NCI-H1694 (cell line): ENCODE measurements at places on chromosomes 1 and 21.

- no peak for DNase-seq
These were observed 6.3 kb downstream of the KLHL21 start for GRCh38 chr1:6596351-6596750.

- DNase-seq, result no peak
These were observed 49.0 kb upstream of the ACOT11 start for GRCh38 chr1:54499097-54499359.

GRCh38 chr1:48916130-48917069 lies 139.7 kb upstream of the BEND5 start:
- DNase-seq, result peak; percentile 76

GRCh38 chr1:10675813-10676212 lies 120.6 kb downstream of the CASZ1 start:
- DNase-seq, result no peak

DNA sequence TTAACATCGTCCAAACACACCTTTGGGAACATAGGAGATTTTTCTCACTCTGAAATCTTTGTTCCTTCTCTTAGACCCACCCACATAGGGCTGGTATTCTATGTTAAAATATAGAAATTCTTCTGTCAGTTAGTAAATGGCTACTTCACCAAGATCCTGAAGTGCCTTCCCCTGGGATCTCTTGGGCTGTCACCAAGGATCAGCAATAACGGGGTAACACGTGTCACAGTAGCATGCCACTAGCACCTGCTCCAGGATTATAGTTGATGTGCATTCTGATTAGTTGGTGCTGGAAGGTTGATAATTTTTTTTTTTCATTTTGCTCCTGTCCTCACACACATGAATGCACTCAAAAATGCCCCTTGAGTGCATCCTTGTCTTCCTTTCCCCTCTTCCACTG lies 298.7 kb downstream of the NTNG1 start:
- DNase-seq, result no peak

- DNase-seq, result no peak
These were observed 11.0 kb downstream of the DNM3 start for GRCh38 chr1:171852272-171852671.

DNA sequence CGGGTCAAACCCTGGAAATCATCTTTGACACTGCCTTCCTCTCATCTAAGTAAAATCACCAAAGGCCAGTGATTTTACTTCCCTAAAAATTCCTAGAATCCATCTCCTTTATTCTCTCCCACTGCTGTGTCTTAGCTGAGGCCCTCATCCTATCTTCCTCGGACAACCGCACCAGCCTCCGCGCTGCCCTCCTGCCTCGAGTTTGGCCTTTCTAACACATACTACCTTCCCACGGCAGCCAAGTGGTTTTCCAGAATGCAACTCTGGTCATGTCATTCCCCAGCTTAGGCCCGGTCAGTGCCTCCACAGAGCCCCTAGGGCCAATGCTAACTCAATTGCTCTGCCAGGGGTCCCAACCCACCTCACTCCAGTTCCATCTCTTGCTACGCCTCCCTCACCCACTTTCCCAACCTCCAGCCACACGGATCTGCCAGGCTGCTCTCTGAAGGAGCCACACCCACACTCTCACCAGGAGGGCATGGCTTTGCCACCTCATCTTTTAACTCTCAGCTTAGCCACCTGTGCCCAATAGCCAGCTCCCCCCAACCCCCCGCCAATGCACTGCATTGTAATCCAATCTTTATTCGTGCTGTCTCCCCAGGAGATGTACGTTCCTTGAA lies 6.8 kb downstream of the TMEM9 start:
- DNase-seq, result no peak

GRCh38 chr1:30706528-30706927 lies 16.9 kb downstream of the MATN1 start:
- no peak for DNase-seq

DNA sequence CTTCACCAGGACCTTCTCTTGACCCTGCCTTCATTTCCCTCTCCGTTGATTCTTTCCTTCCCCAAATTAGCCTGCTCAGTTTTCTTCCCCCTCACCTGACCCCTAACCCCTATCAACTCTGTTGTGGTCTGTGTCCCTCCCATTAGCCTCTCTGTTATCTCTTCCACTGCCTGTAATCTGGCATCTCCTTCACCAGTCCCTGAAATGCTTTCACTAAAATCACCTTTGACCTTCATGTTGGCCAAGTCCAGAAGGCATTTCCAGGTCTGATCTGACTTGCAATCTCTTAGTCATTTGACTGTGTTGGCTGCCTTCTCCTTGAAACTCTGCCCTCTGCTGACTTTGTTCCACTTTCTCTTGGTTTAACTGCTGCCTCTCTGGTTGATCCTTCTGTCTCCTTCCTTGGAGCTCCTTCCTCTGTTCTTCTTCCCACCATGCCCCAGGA lies 28.2 kb downstream of the ATP8B2 start:
- no peak for DNase-seq

DNA sequence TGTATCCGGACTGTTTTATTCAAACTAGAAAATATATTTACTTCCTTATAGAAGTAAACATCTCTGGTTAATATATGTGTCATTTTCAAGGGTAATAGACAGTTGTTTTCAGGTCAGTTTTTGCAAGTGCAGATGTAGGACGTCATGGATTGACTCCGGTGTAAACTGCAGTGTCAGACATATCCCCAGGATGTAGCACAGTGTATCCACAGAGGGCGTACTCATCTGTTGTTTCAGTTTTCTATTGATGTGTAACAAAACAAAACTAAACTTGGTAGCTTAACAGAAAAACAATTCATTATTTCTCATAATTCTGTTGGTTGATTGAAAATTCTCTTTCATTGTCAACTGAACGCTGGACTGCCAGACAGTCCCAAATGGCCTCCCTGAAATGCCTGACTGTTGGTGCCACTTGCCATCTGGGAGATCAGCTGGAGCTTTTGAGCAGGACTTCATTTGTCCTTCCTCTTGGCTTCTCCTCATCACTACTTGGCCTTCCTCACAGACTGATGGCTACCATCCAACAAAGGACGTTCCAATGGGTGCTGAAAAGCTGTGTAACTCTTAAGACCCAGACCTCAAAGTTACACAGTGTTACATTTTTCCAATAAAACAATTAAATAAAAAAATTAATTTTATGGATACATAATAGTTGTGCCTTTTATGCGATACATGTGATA lies 181.6 kb downstream of the NCAM2 start:
- no peak for DNase-seq

DNA sequence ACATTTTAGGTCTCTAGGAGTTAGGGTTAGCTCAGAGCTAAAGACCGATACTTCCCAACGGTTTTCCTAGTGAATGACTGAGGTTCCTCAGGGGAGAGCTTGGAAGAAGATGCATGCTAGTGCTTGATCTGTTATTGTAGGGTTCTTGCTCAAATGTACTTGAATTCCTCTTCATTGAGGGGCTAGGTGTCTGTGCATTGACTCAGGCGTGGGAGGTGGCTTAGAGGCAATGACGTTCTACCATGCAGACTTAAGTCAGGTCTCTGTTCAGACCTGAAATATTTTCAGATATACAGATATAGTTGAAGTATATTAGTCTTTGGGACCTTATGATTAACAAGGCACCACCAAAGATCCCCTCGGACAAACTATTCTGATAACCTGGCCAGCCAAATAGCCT lies 23.5 kb downstream of the S100A10 start:
- DNase-seq, result no peak

DNA sequence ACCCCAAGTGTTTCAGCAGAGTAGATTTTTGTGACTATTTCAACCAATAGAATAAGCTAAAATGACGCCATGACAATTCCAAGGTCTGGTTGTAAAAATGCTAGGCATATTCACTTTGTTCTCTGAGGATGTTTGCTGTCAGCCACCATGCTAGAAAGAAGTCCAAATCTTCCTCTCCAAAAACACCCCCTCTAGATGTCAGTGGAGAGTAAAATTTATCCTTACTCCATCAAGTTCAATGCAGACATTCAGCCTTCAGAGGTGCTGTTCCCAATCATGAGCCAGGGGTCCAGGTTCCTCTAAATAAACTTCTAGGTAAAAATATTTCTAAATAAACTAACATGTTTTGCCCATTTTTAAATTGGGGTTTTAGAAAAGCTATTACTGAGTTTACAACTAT lies 395.4 kb upstream of the ADAMTS5 start:
- DNase-seq, result no peak

DNA sequence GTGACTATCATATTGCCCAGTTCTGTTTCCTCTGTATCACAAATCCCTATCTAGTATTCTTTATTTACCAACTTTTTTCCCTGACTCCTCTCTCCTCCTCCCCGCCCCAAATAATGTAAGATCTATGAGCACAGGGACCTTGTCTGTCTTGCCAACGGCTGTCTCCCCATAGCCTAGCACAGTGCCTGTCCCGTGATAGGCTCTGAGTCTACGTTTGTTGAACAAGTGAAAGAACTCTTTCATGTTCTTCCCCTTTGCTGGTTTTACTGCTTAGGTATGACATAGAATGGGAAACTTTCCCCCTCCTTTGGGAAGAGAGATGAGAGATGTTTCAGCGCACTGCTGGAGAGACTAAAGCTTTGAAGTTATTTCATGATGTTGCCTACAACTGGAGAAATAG lies 367.0 kb downstream of the PRDM2 start:
- DNase-seq, result no peak

DNA sequence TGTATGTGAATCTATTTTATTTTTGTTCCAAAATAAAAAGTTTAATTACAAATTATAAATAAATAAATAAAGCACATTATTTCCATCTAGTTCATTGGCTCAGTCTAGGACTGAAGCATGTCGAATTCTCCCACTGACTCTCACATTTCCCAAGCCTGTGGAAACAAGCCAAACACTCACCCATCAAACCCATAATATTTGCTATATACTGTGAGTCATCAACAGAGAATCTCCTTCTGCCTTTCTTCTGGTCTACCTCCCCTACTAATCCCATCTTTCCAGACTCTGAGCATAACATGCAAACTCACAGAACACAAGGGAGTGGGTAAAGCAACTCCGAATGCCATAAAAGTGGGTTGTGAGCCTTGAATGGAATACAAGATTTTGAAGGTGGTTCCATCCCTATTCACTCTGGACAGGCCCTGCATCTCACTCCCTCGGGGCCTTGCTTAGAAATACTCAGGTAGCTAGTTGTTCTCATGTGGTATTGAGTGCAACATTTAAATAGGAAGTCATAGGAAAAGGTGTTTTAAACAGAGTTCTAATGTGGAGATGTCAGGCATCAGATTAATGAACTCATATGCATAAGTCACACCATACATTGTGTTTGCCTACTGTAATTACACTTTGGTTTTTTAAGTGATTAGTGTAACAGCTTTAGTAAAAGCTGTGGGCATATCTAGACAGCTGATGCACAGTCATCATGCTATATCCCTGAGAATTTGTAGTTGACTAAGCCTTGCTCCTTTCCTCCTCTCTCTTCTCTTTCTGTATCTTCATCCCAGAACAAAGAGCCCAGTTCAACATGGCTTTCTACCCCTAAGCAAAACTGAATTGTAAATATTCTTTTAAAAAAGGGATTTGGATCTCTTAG lies 47.0 kb downstream of the F5 start:
- no peak for DNase-seq

- DNase-seq, result no peak
These were observed 177.3 kb upstream of the LYPLAL1 start for GRCh38 chr1:218996362-218996761.

GRCh38 chr21:29384683-29385359 lies 86.1 kb downstream of the BACH1 start:
- DNase-seq, result no peak

DNA sequence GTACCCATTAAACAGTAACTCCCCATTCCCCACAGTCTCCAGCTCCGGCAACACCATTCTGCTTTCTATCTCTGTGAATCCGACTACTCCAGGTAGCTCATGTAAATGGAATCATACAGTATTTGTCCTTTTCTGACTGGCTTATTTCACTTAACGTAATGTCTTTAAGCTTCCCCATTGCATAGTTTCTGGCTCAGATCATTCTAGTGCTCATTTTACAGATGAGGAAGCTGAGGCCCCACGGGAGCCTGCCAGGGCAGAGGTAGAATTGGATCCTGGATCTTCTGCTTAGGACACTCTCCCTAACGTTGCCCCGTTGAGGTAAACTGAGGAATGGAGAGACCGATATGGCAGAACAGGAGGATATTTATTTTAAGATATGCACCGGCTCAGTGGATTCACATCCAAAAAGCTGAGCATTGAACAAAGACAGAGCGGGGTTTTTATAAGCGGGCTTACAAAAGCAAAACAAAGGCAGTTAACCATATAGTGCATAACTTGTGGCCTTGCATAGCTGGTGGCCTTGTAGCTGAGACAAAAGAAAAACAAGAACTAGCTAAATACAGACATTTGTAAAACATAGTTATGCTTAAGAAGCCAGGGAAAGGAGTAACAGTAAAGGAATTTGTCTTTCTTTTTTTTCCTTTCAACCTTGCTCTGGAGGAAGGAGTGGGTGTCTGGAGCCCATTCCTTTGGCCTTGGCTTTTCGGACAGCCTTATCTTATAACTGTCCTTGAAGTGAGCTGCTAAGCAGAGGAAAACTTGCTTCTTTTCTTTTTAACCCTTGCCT lies 15.3 kb upstream of the KLHDC8A start:
- no peak for DNase-seq

DNA sequence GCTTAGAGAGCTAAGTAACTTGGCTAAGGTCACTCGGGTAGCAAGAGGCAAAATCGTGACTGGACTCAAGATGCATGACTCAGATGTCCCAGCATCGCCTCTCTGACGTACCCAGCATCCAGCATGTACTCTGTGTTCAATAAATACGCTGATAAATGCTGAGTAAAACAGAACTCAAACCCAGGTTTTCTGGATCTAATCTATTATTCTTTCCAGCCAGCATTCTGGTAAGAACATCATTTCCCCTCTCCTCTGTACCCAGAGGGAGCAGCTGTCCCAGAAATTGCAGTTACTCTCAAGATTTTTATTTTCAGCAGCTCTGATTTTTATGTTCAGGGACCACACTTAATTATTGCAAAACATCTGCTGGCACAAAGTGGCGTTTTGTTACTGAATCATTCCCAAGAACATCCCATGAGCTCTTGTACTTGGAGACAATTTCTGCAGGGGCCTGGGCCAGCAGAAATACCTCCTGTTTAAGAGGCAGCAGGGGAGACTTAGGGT lies 249.0 kb downstream of the PRDM2 start:
- DNase-seq, result no peak

- DNase-seq, result no peak
These were observed 126.3 kb upstream of the TMPRSS2 start for GRCh38 chr21:41634211-41634694.

- no peak for DNase-seq
These were observed 4.9 kb upstream of the KIF14 start for GRCh38 chr1:200625381-200625824.

DNA sequence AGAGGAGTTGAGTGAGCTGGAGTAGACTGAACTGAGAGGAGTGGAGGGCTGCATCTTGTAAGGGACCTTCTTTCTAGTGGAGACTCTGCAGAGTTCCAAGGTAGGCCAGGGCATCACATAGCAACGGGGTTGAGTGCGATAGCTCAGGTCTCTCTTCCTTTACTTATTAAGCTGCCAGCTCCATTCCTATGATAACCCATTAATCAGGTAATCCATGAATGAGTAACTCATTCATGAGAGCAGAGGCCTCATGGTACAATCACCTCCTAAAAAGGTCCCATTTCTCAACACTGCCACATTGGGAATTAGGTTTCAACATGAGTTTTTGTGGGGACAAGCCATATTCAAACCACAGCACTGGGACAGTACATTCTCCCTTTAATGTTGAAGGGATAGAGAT lies 21.3 kb downstream of the VN1R5 start:
- no peak for DNase-seq

- peak; percentile 52 for DNase-seq
These were observed 56.4 kb downstream of the ST6GALNAC3 start for GRCh38 chr1:76130992-76131391.
